COLO829 (cell line): ENCODE measurements at places on chromosomes 2 and 18.

DNA sequence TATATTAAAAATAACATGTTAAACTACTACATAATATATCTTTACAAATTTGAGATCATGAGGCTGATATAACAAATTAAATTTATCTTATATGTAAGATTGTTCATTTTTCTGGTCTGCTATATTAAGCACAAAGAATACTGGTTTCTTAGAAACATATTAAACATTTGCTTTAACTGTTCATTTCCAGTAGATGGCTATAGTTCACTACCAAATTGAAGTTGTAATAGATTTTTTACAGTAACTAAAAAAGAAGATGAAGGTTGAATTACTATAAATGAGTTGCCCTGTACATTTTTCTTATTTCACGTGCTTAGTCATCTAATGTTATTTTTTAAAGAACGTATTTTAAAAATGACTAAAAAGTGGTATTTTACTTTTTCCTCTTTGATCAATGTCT, 57.0 kb downstream of the ZNF407 start:
- DNase-seq: no peak

GRCh38 chr18:59540346-59540745, 156.9 kb downstream of the CCBE1 start:
- DNase-seq: no peak

DNA sequence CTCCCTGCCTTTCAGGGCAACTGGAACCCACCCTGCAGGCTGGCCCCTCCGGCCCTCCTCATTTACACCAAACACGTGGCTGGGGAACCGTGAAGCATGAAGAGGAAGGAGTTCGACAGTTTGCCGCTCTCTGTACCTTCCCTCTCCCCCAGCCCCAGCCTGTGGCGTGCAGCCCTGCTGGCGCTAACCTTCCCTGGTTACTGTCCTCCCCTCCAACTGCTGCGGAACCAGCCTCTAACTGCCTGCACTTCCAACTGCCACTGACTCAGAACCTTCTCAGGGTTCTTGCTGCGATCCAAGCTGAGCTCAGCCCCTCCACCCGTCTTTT, 19.2 kb upstream of the GNAL start:
- DNase-seq: no peak

GRCh38 chr2:235739704-235740415, 246.0 kb downstream of the AGAP1 start:
- DNase-seq: no peak

DNA sequence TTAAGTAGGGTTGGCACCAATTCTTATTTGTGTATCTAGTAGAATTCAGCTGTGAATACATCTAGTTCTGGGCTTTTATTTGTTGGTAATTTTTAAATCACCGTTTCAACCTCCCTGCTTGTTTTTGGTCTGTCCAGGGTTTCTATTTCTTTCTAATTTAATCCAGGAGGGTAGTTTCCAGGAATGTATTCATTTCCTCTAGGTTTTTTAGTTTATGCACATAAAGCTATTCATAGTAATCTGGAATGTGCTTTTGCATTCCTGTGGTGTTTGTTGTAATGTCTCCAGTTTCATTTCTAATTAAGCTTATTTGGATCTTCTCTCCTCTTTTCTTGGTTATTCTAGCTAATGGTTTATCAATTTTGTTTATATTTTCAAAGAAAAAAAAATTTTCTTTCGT, 1361.8 kb upstream of the DDX18 start:
- no peak for DNase-seq

DNA sequence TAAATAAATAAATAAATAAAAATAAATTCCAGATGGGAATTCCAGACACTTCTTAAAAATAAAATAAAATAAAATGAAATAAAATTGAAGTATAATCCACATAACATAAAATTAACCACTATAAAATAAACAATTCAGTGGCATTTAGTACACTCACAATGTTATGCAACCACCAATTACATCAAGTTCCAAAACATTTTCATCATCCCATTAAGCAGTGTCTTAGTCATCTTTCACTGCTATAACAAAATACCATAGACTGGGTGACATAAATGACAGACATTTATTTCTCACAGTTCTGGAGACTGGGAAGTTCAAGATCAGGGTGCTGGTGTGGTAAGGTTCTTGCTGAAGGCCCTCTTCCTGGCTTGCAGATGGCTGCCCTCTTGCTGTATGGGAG, 22.6 kb upstream of the PROKR1 start:
- no peak for DNase-seq

DNA sequence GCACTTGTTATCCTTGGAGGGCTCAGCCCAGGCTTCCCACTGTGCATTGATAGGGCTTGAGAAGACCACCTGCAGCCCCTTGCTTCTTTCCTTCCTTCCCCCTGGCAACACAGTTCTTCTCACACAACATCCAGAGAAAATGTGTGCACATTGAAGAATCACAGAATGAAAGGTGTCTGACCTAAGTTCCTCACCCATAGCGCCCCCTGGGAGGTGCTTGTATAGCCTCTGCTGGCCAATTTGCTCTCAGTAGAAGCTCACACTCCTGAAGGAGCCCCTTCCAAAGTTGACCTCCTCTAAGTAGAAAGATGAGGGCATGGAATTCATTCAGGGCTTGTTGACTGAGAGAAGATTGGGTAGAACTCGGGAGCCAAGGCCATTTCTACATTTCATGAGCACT, 758.4 kb upstream of the KLHL29 start:
- no peak for DNase-seq

DNA sequence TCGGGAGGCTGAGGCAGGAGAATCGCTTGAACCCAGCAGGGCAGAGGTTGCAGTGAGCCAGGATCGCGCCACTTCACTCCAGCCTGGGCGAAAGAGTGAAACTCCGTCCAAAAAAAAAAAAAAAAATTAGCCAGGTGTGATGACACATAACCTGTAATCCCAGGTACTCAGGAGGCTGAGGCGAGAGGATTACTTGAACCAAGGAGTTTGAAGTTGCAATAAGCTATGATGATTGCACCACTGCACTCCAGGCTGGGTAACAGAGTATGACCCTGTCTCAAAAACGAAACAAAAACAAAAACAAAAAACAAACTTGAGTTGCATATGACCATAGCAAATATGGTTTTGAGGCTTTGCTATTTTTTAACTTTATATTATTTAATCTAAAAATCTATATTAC, 25.8 kb downstream of the SANBR start:
- no peak for DNase-seq

- DNase-seq: no peak
Measured at GRCh38 chr18:3458952-3459853, 9.2 kb downstream of the TGIF1 start.

GRCh38 chr18:23378302-23378686, 74.8 kb upstream of the RIOK3 start:
- no peak for DNase-seq

DNA sequence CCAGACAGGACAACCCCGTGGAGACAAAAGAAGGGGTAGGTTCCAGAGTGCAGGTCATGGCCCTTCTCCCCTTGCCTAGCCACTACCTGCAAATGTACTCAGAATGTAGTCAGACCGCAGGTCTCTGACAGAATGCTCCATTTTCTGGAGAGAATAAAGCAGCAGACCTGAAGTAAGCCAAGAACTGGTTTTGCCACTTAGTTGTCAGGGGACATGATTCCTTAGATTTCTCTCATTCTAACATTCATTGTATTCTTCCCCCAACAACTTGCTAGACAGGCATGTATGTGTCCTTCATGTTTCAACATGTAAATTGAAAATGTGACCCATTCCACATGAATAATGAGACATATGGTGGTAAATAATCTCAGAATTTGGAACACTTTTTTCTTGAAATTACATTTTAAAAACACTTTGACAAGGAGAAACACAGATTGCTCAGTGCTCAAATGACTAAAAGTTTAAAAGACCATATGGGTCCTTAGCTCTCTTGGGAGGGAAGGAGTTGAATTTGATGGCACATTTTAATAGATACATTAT, 142.4 kb downstream of the CCBE1 start:
- no peak for DNase-seq

DNA sequence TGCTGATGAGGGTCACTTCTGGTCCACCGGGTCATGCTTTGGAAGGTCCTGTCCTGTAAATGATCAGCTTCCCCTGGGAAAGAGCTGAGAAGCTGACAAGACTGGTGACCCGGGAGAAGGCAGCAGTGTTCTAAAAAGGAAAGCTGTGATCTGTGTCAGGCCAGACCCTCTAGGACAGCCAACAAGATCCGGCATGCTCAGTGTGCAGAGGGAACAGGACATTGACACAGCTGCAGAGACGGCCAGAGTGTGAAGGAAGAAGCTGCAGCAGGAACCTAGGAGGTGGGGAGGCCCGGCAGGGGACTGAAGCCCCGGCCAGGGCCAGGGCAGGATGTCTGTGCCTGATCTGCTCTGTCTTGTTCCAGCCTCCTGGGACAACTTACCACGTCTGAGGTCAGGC, 372.7 kb upstream of the ID2 start:
- DNase-seq: no peak

DNA sequence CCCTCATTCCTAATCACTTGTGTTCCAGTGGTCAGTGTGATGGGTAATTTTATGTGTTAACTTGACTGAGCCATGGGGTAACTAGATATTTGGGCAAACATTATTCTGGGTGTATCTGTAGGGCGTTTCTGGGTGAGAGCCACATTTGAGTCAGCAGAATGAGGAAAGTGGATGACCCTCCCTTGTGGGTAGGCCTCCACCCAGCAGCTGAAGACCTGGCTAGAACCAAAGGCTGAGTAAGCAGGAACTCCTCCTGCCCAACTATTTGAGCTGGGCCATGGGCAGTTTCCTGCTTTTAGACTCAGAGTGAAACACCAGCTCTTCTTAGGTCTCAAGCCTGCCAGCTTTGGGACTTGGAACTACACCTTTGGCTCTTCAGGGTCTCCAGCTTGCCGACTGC, 141.8 kb downstream of the ACKR3 start:
- DNase-seq: no peak

- DNase-seq: no peak
Measured at GRCh38 chr18:33835419-33835818, 257.4 kb downstream of the ASXL3 start.

GRCh38 chr2:65292461-65293011, 64.9 kb downstream of the ACTR2 start:
- no peak for DNase-seq

- no peak for DNase-seq
Measured at GRCh38 chr2:113158884-113159553, 14.8 kb upstream of the PSD4 start.

GRCh38 chr2:54047091-54047490, 68.3 kb upstream of the ACYP2 start:
- no peak for DNase-seq

- no peak for DNase-seq
Measured at GRCh38 chr2:180614776-180615175, 365.6 kb upstream of the UBE2E3 start.

DNA sequence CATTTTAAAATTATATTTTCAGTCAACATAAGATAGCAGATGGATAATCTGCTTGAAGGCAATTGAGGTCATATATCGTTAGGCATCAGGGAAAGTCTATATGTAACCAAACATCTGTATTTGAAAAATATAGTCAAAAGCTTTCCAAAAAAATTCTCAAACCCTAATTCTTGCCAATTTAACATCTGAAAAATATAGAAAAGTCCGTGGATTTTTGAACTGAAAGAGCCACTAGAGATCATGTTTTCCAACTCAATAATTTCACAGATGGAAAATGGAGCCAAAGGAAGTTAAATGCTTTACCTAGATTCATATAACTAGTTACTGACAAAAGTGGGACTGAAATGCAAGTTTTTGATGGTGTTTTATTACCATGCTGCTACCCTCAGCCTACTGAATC, 185.1 kb upstream of the ZNF804A start:
- no peak for DNase-seq

DNA sequence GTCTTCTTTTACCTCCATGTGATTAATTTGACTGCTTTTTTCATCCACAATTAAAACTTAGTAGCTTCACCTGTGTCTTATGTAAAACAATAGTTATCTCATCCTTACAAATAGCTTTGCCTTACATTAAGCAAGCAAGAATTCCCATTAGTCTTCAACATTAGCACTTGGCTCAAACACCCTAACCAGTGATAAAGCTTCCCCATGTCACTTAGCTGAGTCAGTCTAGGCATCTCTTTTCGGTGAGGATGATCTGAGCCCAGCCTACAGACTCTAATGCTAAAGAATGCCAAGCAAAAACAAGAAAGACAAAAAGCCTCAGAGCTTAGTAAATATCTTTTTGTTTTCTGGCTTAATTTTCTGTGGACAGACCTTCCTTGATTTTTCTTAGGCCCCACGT, 26.1 kb downstream of the GAD1 start:
- no peak for DNase-seq

- DNase-seq: no peak
Measured at GRCh38 chr2:68083346-68083745, 20.5 kb upstream of the C1D start.

DNA sequence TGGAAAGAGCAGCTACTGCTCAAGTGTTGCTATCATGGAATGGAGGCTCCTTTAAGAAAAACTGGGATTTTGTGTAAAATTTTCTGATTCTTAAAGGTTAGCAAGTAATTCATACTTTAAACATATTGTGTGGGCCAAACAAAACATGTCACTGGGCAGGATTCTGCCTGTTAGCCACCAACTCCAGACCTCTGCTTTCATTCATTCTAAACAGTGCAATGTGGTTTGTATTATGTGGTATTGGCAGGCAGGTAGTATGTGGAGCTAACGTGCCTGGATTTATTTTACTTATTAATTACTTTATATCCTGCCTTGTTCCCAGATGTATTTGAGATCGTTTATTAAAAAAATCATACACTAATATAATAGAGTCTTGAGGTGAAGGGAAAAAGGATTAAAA, 1521.3 kb upstream of the ACVR2A start:
- DNase-seq: no peak

DNA sequence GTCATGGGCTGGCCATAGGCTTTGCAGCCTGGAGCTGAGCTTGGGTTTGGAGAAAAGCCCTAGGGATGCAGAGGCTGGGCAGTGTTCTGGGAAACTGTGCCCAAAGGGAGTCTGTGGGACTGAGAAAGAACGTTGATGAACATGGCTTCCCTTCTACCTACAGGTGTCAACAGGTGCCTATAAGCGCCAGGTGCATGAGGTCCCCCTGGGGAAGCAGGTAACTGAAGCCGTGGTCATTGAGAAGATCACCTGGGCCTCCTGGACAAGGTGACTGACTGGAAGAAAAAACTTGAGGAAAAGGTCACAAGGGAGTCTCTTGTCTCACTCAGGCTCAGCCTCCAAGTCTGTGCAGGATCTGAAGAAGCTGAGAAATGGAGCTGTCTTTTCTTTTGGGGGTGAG, 83.4 kb downstream of the RTN4 start:
- DNase-seq: no peak

GRCh38 chr2:102558463-102558862, 60.9 kb upstream of the SLC9A2 start:
- no peak for DNase-seq
